Activated CD8-positive, alpha-beta T cell treated with anti-CD3 and anti-CD28 coated beads for 36 hours (primary cell): ENCODE measurements at places on chromosomes 2 and 18.

DNA sequence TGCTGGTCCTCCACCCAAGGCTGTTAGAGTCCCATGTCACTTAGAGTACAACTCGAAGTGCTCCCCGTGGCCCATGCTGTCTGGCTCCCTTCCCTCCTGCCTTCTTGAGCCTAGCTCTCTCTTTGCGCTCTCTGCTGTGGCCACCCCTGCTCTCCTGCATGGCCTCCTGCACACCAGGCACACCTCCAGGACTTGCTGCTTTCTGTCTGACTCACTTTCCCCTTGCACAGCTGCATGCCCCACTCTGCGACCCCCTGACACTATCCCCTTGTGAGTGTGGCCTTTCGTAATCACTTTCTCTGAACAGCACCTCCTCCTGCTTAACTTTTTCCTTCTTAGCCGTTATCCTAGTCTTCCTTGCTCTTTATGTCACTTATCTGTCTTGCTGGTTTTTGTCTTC lies 343.6 kb downstream of the TGIF1 start:
- DNase-seq, result no peak

DNA sequence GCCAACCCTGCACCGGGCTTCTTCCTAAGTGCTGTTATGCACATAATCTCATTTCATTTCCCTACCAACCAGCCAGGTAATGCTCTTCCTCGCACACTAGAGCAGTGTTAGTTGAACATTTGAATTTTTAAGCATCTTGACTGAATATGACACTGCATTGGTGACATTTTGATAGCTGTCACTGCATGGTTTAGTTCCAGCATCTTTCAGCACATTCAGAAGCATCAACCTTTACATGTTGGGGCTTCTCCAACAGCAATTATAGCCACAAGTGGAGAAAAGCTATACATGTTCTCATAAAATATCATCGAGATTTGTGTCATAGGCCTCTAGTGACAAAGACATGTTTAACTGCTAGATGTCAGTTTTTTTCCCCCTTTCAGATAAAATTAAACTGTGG lies 230.1 kb upstream of the FOSL2 start:
- no peak for DNase-seq

DNA sequence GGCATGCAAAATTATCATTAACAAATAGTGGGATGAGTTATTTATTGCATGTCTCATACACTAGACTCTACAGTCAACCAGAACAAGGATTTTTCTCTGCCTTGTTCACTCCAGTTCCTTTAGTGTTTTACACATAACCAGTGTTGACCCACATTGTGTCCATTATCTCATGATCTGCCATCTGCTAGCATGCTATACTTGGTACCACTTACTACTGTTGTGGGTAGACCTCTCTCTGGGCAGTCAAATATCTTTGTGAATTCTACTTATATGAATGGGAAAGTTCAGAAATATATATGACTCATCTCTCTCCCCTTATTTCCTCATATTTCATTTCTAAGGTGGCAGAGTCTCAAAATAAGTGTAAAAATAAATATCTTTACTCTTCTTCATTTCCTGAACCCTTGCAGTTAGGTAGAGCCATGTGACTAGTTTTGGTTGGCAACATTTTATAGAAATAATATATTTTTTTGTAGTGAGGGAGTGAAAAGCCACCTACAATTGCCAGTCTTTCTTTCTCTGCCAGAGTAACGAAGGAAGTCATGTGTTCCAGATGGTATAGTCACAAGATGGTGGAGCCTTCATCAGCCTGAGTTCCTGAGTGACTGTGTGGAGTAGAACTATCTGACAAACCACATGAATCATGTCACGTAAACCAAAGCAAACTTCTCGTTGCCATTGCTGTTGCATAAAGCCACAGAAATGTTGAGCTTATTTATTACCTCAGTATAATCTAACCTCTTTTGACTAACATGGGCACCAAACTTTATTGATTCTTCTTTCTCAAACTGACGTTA lies 704.0 kb downstream of the RNF144A start:
- no peak for DNase-seq

GRCh38 chr18:39751161-39751560 lies 2185.6 kb upstream of the CELF4 start:
- no peak for DNase-seq

GRCh38 chr18:68417826-68418225 lies 297.1 kb downstream of the TMX3 start:
- DNase-seq, result no peak

DNA sequence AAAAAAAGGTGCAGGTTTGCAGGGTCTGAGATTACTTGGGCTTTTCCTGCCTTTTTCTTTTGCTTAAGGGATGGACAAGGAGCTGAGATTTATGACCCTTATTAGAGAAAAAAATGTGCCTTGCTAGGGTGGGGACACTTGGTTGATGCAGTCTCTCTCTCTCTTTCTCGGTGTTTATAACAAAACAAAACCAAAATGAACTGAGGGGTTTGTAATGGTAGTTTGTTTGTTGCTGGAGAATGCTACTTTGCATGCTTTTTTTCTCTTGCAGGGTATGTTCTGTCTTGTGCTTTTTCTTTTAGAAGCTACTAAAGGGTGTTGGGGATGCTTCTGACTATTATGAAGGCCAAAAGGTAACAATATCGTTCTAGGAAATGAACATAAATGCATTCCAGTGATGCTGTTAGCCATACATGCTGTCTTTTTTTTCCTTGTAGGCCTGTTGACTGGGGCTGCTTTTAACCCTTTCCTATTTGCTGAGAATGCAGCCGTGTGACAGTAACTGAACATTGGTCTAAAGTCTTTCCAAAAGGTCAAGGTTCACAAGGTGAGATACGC lies 435 bp downstream of the ZNF532 start:
- DNase-seq, result no peak
